Muscle of arm (tissue), 14 donors: ENCODE measurements at places on chromosomes 3 and 15.

- DNase-seq = no peak
These were observed 59.1 kb downstream of the DRD3 start for GRCh38 chr3:114119776-114120175.

GRCh38 chr3:138785951-138786350, 48.8 kb downstream of the PIK3CB start:
- DNase-seq = no peak

GRCh38 chr15:69685512-69686452, 233.2 kb downstream of the RPLP1 start:
- DNase-seq = no peak

DNA sequence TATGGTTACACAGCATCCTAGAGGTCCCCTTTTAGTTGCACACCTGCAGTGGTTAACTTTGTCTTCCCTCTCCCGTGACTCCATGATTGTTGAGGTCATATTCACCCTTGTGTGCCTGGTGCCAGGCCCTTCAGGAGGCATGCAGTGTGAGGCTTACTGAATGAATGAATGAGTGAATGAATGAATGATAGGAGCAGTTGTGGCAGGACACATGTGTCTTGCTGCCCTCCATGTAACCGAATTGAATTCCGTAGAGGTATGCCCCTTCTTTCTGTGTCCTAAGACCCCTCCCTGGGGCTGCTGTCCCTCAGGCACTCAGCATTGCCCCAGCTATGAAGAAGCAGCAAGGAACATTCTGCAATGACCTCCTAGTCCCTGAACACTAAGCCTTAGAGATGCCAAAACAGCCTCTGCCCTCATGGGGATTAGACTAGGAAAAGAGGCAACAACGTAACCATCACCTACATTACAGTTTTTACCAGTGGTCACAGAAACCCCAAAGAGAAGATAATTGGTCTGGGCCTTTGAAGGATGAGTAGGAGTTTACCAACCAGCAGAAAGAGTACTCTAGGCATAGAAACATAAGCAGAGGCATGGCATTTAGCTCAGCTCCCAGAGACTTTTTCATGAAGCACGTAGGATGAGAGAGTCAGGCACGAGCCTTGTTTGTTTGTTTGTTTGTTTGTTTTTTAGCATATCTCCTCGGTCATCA, 22.5 kb upstream of the CPNE9 start:
- no peak for DNase-seq

- no peak for DNase-seq
These were observed 15.4 kb downstream of the CDV3 start for GRCh38 chr3:133588784-133589465.

DNA sequence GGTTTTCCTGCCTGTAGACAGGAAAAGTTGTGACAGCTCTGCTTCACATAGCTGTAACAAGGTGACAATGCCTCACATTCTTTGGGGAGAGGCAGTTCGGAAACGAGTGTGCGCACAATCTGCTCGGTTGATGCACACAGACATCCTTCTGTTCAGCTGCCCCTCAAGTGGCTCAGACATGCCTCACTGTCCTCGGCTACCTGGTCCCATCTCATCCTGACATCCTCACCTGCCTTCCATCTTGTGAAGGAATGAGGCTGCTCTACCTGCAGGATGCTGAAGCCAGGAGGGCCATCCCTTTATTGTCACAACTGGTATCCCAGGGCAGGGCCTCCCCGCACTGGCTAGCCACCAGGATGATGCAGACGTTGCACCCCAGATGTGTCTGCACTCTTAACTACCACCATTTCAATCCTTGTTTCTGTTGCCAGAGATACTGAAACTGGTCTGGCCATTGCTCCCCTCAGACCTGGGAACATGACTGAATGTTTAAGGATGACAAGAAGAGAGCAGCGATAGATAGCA, 19.4 kb downstream of the SRPRB start:
- DNase-seq = no peak

GRCh38 chr3:53804697-53805462, 41.3 kb downstream of the CHDH start:
- no peak for DNase-seq

DNA sequence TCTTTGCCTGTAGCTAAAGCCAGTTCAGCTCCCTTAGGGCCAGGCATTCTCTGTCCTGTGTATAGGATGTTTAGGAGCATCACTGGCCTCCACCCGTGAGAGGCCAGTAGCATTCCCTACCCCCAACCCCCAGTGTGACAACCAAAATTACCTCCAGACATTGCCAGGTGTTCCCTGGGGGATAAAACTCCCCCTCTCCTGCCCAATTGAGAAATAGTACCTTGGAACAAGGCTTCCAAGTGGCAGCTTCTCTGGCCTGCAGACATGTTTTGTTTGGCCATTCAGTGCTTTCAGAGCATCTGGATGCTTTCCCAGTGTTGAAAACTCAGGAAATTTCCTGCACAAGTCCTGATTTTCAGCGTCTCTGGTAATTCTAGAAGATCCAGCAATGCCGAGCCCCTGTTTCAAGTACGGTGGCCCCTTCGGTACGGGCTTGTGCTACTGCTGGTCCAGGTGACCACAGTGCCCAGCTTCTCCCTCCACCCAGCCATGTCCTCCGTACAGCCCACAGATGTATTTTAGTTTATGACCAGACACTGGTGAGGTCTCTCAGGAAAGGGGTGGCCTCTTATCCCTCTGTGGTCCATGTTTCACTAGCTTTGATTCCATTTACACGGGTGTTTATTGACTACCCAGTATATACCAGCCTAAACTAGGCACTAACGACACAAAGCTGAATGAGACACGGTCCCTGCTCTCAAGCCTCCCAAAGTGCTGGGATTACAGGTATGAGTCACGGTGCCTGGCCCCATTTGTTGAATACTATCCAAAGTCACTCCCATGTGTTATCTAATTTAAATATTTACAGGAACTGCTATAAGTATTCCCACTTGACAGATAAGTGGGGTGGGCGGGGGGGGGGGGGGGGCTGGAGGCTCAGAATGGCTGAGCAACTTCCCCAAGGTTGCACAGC, 125.4 kb upstream of the RAD18 start:
- DNase-seq = peak; percentile 56

- no peak for DNase-seq
These were observed 981.2 kb upstream of the CFAP20DC start for GRCh38 chr3:60030982-60031381.

- DNase-seq = no peak
These were observed 109.1 kb downstream of the RFTN1 start for GRCh38 chr3:16404349-16404895.

DNA sequence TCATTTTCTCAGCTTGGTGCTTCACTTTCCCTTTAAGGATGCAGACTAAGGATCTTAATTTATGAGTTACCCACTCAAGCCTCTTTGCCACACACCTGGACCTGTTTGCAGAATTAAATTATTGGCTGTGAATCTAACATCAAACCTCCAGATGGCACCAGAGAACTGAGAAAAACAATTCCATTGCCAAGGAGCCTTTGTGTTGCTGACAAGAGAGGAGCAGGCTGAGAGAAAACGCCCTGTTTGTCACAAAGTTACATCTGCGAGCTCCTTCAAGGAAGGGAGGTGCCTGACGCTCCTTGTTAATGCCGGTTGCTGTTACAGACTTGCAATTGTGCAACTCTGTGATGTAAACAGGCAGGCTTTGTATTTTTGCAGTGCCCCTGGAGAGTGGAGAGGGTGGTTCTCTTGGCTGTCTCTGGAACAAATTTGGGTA, 36.3 kb upstream of the TMC3 start:
- peak; percentile 68 for DNase-seq

DNA sequence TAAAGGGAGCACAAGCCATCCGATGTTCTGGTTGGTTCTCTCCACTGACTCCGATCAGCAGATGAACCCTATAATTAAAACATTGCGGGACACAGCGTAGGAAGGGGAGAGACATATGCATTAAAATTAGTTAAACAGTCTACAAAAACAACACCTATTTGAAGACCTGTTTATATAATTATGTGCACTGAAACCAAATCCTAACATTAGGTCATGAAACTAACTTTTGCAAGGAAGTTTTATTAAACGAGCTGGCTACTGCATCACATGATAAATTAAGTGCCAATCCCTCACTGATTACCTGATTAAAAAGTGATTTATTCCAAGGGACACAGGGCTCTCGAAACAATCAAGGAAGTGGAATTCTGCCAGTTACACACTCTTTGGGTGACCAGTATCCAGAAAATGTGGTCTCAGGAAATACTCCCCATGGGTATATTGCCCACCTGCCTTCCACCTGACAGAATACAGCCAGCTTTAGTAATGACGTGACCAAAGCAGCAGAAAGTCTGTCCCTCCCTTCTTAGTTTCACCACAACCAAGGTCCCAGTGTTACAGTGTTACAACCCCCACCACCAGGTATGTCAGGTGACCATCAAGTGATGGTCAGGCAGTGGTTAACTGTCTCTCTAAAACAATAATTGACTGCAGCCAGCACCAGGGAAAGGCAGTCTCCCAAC, 69.5 kb downstream of the HERC1 start:
- DNase-seq = no peak

GRCh38 chr3:182969277-182969676, 11.1 kb downstream of the DCUN1D1 start:
- DNase-seq = no peak

GRCh38 chr3:60033901-60034453, 984.2 kb upstream of the CFAP20DC start:
- DNase-seq = no peak

- DNase-seq = no peak
These were observed 214.5 kb downstream of the RPLP1 start for GRCh38 chr15:69666921-69667811.

- DNase-seq = no peak
These were observed 7.9 kb upstream of the TNK2 start for GRCh38 chr3:195916291-195916690.

DNA sequence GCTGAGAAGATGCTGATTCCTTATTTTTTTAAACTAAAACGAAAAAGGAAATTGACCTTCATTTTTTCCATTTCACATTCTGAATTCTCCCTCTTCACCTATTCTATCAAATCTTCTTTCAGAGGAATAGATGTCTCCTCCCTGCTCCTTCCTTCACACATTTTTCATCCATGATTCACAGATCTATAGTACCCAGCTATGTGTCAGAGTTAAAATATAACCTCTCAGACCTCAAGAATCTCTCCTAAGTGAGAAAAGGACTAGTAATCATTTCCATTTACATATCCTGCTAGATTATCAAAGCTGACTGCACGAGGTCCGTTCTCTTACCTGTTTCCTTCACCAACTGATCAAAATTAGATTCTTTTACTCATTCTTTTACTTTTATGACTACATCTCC, 1297.6 kb upstream of the ALCAM start:
- no peak for DNase-seq
